ENCODE measurements at places on chromosomes 7 and 10.
A peak's percentile ranks its signal among the peaks of the same experiment; 100 is the strongest.

DNA sequence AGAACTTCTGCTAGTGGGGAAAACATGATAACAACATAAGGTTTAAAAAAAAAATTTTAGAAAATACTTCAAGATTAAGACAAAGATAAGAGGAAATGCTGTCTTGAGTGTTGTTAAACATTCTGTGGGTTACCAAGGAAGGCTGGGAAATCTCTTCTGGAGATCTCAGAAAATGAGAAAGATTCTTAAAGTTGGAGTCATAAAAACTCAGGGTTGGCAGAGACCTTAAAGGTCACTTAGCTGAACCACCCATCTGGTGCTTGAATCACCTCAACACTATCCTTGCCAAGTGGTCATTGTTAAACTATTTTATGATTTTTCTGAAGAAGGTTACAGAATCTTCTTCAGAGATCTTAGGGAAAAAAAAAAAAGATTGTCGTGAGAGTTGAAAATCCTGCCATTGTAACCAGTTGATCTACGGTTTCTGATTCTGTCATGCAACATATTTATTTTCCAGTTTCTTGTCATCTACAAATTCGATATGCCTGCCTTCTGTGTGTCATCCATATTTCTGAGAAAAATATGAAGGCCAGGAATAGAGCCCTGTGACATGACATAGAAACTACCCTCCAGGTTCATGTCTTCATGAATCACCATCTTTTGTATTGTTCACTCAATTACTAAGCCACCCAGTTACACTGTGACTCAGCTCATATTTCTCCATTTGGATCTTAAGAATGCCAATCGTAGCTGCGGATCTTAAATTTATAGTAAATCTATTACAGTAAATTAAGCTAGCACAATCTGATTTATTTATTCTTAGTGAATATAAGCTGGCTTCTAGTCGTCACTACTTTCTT is 179.2 kb downstream of the ST7 start:
- peak; percentile 81 for DNase-seq

- DNase-seq = no peak
Measured at GRCh38 chr10:24759672-24760071, 36.0 kb upstream of the ARHGAP21 start.

DNA sequence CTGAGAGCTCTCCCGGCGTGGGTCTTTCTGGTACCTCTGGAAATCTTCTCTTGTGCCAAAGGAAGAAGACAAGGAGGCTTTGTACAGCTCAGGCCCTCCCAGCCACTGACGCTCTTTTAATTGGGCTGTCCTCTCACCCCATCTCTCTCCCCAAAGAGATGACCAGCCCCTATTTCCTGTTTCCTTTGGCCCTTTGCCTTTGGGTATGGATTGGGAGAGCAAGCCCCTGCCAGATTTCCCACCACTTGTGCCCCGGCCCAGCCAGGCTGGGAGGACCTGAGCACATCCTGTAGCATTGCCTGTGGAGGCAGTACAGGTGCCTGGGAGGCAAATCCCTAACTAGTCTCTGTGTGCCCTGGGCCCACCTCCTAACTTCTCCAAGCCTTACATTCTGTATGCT is 5.7 kb upstream of the PLAC9 start:
- no peak for DNase-seq

- no peak for DNase-seq
Measured at GRCh38 chr7:11960621-11961020, 128.6 kb upstream of the THSD7A start.

DNA sequence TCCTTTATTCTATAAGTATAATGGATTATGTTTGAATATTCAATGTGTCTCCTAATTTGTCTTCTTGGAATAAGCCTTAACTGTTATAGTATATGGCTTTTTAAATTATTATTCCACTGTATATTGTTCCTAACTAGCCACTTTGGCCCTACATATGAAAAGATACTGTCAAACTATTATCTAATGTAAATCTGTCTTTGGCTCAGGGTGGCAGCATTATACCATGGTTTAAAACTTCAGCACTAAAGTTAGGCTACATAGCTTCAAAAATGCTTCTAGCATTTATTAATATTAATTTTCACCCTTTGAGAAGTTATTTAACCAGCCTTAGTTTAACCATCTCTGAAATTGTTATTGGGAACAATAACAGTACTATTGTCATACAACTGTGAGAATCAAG is 543.1 kb upstream of the MBL2 start:
- peak; percentile 57 for DNase-seq

Measured in kidney glomerular epithelial cell (primary cell).